K562 (cell line): ENCODE measurements at places on chromosomes 5 and 9. TPM values are rescaled to one million over a fixed set of nuclear protein-coding genes. Genes with fewer than 3 reads are reported as not detected.

DNA sequence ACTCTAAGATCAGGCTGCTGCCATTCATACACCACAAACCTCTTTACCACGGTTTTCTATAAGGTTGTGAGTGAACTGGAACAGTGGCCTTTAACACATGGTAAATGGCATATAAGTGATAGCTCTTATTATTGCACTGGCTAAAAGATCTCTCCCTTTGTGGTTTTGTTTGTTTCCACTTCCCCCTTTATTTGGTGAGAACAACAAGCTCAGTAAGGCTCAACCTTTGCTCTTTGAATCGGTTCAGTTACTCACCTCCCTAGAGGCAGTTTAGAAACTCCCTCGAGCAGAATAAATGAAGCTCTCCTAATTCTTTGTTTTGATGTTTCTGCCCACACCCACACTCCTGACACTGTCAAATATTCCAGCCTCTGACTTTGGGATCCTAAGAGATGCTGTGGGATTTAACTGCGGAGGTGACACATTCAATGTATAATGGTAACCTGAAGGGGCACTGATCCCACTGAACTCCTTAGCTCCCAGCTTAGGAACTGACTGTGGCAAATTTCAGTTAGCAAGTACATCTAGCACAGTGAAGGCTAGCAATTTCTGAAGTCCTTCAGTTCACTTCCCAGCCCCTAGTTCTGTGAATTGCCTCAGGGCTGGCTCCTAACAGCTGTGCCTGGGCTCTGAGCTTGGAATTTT is 22.5 kb upstream of the RAD23B start:
- H3K4me1 ChIP-seq: no peaks in the 10 kb centered on the region
- H3K27ac ChIP-seq: no peak overlapping the region
- no peak overlapping the region for H3K4me3 ChIP-seq
- DNase-seq: no peak
- H3K36me3 ChIP-seq: no peaks in the 10 kb centered on the region

DNA sequence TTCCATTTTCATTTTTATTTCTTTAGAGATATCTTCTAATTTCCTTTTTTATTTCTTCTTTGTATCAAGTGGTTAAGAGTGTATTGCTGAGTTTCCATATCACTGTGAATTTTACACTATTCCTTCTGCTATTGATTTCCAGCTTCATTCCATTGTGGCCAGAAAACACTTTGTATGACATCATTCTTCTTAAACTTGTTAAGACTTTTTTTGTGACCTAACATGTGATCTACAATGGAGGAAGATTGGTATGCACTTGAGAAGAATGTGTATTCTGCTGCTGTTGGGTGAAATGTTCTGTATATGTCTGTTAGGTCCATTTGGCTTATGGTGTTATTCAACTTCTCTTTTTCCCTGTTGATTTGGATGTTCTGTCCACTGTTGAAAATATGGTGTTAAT is 274.2 kb upstream of the PUM3 start:
- no peaks in the 10 kb centered on the region for H3K27me3 ChIP-seq
- H3K4me1 ChIP-seq: no peaks in the 10 kb centered on the region
- no peak overlapping the region for H3K4me3 ChIP-seq
- no peak for DNase-seq

GRCh38 chr5:6202968-6203365 is 175.4 kb downstream of the MED10 start:
- H3K4me1 ChIP-seq: no peaks in the 10 kb centered on the region
- no peaks in the 10 kb centered on the region for H3K36me3 ChIP-seq
- no peaks in the 10 kb centered on the region for H3K27me3 ChIP-seq
- H3K4me3 ChIP-seq: no peak overlapping the region

- no peaks in the 10 kb centered on the region for H3K4me1 ChIP-seq
- DNase-seq: no peak
- H3K36me3 ChIP-seq: no peaks in the 10 kb centered on the region
- H3K4me3 ChIP-seq: no peak overlapping the region
These were observed 265.3 kb upstream of the GAS1 start for GRCh38 chr9:87212605-87213021.

DNA sequence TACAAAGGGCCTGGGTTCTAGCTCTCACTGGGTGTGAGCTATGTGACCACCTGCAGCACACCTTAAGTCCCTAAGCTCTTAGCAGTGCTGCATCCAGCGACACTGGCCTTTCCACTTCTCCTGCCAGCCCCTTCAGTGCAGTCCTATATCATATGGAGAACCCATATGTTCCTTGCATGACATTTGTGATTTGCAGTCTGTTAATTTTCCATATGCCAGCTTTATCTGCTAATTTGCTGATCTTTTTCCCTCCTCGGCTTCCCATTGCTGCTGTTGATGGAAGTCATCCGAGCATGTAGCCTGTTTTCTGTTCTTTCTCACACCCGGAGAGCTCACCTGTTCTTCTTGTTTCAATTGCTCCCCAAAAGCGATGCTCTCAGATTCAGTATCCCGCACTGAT is 23.2 kb downstream of the PRDM6 start:
- H3K27me3 ChIP-seq: no peaks in the 10 kb centered on the region
- H3K4me1 ChIP-seq: no peaks in the 10 kb centered on the region
- H3K36me3 ChIP-seq: no peaks in the 10 kb centered on the region
- H3K27ac ChIP-seq: no peak overlapping the region
- H3K4me3 ChIP-seq: no peak overlapping the region

GRCh38 chr5:173573126-173573960 is 43.1 kb downstream of the BOD1 start:
- peak; percentile 71 for DNase-seq
- no peaks in the 10 kb centered on the region for H3K36me3 ChIP-seq
- H3K4me1 ChIP-seq: no peaks in the 10 kb centered on the region
- no peak overlapping the region for H3K4me3 ChIP-seq

DNA sequence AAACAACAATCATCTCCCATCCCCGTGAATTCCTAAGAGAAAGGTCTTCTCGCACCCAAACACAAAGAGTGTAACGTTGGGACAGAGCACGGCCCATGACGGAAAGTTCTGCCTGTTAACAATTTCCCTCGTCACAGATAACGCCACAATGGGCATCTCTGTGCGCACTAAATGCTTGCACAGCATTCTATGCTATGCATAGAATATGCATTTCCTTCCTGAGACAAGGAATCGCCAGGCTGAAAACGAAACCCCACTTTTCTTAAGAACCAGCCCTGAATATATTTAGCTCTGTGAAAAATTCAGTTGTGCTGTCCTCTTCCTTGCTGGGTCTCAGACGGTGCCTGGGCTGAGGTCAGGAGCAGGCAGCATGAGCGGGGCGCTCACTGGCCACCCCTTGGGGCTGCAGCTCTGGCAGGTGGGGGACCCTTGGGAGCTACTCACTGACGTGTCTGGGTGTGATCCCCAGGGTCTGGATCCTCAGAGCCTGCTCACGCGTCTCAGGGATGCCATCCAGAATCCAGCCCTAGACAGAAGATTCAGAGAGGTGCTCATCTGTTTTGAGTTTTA is 49.8 kb downstream of the AK8 start:
- H3K4me1 ChIP-seq: no peaks in the 10 kb centered on the region
- H3K4me3 ChIP-seq: no peak overlapping the region
- no peak overlapping the region for H3K27ac ChIP-seq
- H3K27me3 ChIP-seq: peaks cover 77% of the 10 kb centered on the region
- no peaks in the 10 kb centered on the region for H3K36me3 ChIP-seq

The CEL gene
- 3.0 and 4.0 TPM in 2 replicates for total RNA-seq

The SMIM3 gene
- 13.0 and 13.7 TPM in 2 replicates for total RNA-seq

The HBEGF gene
- total RNA-seq: 0.65 and 0.98 TPM in 2 replicates

The FAT2 gene
- total RNA-seq: not detected in 2 replicates

The REEP5 gene
- total RNA-seq: 36.3 and 39.2 TPM in 2 replicates

The ASPN gene
- not detected in 2 replicates for total RNA-seq

The GMCL2 gene
- not detected in 2 replicates for total RNA-seq

The SLC6A7 gene
- total RNA-seq: not detected in 2 replicates

The LCN6 gene
- total RNA-seq: not detected in 2 replicates

The ALDOB gene
- 0.78 and 0.80 TPM in 2 replicates for total RNA-seq
